ENCODE measurements at places on chromosomes 7 and 10. TPM values are rescaled to one million over a fixed set of nuclear protein-coding genes. Genes with fewer than 3 reads are reported as not detected.

- no peak for DNase-seq
Measured at GRCh38 chr10:83612050-83612449, 527.3 kb upstream of the GHITM start.

DNA sequence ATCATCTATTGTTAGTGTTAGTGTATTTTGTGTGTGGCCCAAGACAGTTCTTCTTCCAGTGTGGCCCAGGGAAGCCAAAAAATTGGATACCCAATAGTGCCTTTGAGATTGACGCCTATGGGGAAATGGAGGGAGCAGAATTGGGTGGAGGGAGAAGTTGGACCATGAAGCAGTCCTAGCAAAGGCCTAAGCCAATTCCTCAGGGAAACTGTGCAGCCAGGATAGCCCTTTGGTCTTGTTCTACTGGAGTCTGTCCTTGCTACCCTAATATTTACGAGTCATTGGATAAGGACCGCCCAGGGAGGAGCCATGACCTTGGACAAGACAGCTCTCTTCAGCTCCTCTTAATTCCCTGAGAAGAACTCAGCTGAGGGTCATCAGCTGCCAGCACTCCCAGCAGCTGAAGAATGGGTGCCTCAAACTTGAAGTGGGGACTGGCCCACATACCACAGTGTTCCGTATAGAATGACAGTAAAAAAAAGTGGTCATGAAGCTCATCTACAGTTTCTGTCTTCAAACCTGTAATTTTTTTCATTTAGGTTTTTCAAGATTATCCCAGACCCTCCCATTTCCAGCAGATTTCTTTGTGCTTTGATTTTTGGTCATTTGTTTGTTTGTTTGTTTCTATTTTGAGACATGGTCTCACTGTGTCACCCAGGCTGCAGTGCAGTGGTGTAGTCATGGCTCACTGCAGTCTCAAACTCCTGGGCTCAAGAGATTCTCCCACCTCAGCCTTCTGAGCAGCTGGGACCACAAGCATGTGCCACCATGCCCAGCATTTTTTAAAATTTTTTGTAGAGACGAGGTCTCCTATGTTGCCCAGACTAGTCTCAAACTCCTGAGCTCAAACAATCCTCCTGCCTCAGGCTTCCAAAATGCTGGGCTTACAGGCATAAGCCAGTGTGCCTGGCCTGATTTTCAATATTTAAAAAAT, 81.2 kb downstream of the C1GALT1 start:
- no peak for DNase-seq

GRCh38 chr10:52777414-52777813, 4.8 kb upstream of the MBL2 start:
- no peak for DNase-seq

DNA sequence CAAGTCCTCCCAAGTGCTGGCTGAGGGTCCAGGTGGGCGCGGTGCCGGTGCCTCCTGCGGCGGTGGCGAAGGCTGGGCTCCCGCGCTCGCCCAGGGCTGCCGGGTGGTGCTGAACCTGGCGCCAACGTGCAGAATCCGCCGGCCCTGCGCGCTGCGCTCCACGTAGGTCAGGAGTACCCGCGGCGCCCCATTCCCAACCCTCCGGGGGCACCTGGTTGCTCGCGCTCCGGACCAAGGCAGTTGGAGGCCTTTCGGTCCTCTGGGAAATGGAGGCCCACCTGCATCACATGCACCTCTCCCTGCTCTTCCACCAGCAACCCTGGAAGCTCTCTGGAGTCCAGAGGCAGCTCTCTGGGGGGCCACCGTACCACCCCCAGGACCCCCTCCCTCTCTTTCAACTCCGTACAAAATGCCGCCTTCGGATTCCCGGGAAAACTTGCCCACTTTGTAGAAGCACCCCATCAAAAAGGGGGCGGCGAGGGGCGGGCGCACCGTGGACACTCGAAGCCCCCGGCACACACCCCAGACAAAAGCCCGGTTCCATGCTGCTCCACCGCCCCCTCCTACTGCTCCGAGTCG, 745 bp downstream of the SLC16A9 start:
- peak; percentile 25 for DNase-seq

PCGF5 gene
- polyA plus RNA-seq = 29.2 TPM

PAOX gene
- 1.8 TPM for polyA plus RNA-seq

GRCh38 chr7:2019461-2019710, 213.4 kb downstream of the MAD1L1 start:
- no peak for DNase-seq

DNA sequence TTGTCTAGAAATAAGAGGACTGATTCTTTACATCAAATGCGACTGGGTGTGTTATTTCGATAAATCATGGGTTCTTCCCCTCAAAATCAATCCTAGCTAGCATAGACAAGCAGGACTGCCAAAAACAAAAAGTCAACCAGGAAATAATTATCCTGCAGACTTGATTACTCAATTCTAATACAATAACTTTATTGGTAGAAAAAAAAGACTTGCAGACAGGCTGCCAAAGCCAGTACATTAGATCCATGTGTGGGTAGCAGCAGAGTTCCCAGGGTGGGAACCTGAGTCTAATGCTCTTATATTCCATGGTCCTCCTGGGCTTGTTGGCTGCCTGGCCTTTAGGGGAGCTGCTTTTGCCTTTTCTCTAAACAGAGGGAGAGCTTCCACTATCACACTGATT, 7.8 kb downstream of the AFAP1L2 start:
- DNase-seq = no peak

SPDYE5 gene
- not detected for polyA plus RNA-seq
